ENCODE measurements at places on chromosomes 5 and 9. TPM values are rescaled to one million over a fixed set of nuclear protein-coding genes. Genes with fewer than 3 reads are reported as not detected.

GRCh38 chr9:2116073-2116472, 100.9 kb downstream of the SMARCA2 start:
- H3K4me3 ChIP-seq, result no peak overlapping the region
- H3K4me1 ChIP-seq, result no peaks in the 10 kb centered on the region
- no peaks in the 10 kb centered on the region for H3K27me3 ChIP-seq

The TLR4 gene
- total RNA-seq, result 1.4 TPM

The DIRAS2 gene
- total RNA-seq, result not detected

- H3K4me1 ChIP-seq, result peaks cover 4% of the 10 kb centered on the region
- peaks cover 10% of the 10 kb centered on the region for H3K27me3 ChIP-seq
- H3K4me3 ChIP-seq, result no peak overlapping the region
- H3K27ac ChIP-seq, result no peak overlapping the region
- peaks cover 3% of the 10 kb centered on the region for H3K36me3 ChIP-seq
- no peak for DNase-seq
These were observed 197.7 kb downstream of the MCTP1 start for GRCh38 chr5:95086927-95087815.

The NR4A3 gene
- total RNA-seq, result 1.2 TPM

DNA sequence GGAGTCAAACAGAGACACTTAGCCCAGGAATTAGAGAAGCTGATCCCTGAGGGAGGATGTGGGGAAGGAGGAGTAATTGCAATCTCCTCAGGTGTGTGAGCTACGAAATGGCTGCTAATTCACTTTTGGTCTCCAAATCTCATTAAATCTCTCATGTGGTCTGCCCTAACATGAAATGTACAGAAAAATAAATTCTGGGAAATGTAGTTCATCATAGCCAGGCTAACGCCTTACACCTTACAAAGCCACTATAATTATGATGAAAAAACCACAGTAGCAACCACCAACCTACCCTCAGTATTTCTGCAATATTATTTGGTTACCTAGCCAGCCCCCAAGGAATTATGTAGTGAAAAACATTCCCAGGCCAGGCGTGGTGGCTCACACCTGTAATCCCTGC, 354.0 kb downstream of the TMEM167A start:
- H3K27ac ChIP-seq, result no peak overlapping the region
- H3K4me1 ChIP-seq, result peaks cover 8% of the 10 kb centered on the region
- H3K4me3 ChIP-seq, result no peak overlapping the region
- no peaks in the 10 kb centered on the region for H3K27me3 ChIP-seq
- H3K36me3 ChIP-seq, result peaks cover 1% of the 10 kb centered on the region

DNA sequence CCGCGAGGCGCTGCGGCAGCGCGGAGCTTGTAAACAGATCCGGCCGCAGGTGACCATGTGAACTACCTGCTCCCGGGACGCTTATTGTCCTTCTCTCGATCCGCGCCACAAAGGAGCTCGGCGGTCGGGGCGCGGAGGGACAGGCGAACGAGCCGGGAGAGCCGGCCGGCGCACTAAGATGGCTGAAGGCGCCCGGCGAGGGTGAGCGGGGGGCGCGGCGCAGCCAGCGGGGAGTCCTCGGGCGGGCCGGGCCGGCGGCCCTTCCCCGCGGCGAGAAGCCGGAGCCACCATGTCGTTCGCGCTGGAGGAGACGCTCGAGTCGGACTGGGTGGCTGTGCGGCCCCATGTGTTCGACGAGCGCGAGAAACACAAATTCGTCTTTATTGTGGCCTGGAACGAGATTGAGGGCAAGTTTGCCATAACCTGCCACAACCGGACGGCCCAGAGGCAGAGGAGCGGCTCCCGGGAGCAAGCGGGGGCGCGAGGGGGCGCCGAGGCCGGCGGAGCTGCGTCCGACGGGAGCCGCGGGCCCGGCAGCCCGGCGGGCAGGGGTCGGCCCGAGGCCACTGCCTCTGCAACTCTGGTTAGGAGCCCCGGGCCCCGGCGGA, 535 bp downstream of the JMY start:
- H3K27ac ChIP-seq, result peak overlapping the region; percentile 83
- no peak for DNase-seq
- no peaks in the 10 kb centered on the region for H3K27me3 ChIP-seq
- peak overlapping the region; percentile 89 for H3K4me3 ChIP-seq
- no peaks in the 10 kb centered on the region for H3K36me3 ChIP-seq

DNA sequence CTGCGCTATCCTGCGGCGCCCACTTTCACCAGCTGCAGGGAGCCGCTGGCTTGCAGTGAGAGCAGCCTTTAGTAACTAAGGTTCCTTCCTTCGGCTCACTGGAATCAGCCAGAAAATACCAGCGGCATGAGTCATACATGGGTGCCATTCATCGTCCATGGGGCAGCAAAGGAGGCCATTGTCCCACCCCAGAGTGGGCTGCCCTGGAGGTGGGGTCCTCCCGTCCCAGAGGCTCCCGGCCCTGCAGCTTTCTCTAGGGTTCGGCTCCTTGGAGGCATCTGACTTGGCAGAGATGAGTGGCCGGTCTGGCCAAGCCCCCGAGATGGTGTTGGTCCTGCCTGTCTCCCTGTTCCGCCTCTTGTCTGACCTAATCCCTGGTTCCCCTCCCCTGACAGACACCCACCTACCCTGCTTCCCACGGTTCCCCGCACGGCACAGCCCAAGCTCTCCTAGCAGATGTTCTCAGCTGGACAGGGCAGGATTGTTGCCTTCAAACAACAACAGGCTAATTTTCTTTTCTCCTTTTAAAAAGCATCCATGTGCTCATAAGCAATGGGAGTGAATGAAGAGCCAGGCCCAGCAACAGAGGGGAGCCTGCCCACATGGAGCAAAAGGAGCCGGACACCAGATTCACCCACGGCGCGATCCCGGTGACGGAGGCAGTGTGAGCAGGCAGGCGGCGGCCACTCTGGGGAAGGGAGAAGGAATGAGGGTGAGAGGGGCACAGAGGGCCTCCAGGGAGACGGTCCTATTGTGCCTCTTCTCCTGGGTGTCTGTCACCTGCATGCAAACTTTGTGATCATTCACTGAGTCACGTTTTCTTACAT, 97.0 kb upstream of the COL5A1 start:
- H3K4me1 ChIP-seq, result no peaks in the 10 kb centered on the region
- DNase-seq, result no peak
- H3K27me3 ChIP-seq, result peaks cover 3% of the 10 kb centered on the region
- H3K4me3 ChIP-seq, result no peak overlapping the region

The DENND1A gene
- 13.9 TPM for total RNA-seq

DNA sequence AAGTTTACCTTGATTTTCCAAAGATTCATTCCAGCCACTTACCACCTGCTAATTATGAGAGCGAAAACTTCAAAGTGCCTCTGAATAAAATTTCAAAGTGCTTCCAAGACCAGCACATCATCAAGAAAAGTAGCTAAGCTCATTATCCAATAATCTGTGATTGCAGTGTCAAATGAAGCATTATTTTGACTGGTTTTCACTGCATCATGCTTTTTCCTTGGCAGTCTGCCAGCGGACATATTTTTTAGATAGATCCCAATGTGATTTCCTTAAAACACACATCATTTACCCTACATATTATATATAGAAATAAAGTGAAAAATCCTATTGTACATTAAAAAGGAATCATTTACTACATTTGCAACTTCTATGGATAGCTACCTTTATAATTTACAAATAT, 508.6 kb upstream of the FAM174A start:
- no peaks in the 10 kb centered on the region for H3K27me3 ChIP-seq
- no peak for DNase-seq
- no peak overlapping the region for H3K4me3 ChIP-seq
- no peaks in the 10 kb centered on the region for H3K4me1 ChIP-seq
- H3K27ac ChIP-seq, result no peak overlapping the region

GRCh38 chr5:68110264-68110663, 105.3 kb upstream of the PIK3R1 start:
- H3K36me3 ChIP-seq, result peaks cover 2% of the 10 kb centered on the region
- DNase-seq, result no peak
- no peak overlapping the region for H3K4me3 ChIP-seq
- H3K27ac ChIP-seq, result no peak overlapping the region
- peaks cover 7% of the 10 kb centered on the region for H3K27me3 ChIP-seq

- no peak for DNase-seq
- no peak overlapping the region for H3K4me3 ChIP-seq
- no peak overlapping the region for H3K27ac ChIP-seq
- peaks cover 22% of the 10 kb centered on the region for H3K27me3 ChIP-seq
- peaks cover 9% of the 10 kb centered on the region for H3K36me3 ChIP-seq
These were observed 17.9 kb upstream of the SPIN1 start for GRCh38 chr9:88370346-88370745.

GRCh38 chr5:106020894-106021293, 1649.8 kb downstream of the EFNA5 start:
- no peak overlapping the region for H3K4me3 ChIP-seq
- no peaks in the 10 kb centered on the region for H3K4me1 ChIP-seq
- no peak overlapping the region for H3K27ac ChIP-seq
- no peaks in the 10 kb centered on the region for H3K27me3 ChIP-seq
- DNase-seq, result no peak

DNA sequence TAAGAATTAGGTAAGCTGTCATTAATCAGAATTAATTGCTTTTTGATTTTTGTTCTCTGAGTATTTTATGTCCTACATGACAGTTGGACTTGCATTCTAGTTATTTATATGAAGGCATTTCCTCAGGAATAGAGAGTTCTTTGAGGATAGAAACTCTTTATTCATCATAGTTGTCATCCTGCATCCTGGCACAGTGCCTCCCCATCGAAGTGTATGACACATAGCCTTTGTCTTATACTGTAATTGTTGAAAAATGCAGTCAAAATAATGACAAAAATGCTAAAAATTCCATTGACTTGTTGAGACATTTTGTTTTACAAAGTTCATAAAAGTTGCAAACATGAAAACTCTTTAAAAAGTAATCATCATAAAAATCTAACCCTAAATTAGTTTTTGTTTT, 36.5 kb downstream of the CFAP95 start:
- no peak overlapping the region for H3K4me3 ChIP-seq
- H3K4me1 ChIP-seq, result no peaks in the 10 kb centered on the region
- no peak overlapping the region for H3K27ac ChIP-seq
- peaks cover 2% of the 10 kb centered on the region for H3K27me3 ChIP-seq

- peaks cover 24% of the 10 kb centered on the region for H3K4me1 ChIP-seq
- DNase-seq, result no peak
- H3K27me3 ChIP-seq, result peaks cover 22% of the 10 kb centered on the region
These were observed 3.0 kb downstream of the F2R start for GRCh38 chr5:76718880-76719279.

DNA sequence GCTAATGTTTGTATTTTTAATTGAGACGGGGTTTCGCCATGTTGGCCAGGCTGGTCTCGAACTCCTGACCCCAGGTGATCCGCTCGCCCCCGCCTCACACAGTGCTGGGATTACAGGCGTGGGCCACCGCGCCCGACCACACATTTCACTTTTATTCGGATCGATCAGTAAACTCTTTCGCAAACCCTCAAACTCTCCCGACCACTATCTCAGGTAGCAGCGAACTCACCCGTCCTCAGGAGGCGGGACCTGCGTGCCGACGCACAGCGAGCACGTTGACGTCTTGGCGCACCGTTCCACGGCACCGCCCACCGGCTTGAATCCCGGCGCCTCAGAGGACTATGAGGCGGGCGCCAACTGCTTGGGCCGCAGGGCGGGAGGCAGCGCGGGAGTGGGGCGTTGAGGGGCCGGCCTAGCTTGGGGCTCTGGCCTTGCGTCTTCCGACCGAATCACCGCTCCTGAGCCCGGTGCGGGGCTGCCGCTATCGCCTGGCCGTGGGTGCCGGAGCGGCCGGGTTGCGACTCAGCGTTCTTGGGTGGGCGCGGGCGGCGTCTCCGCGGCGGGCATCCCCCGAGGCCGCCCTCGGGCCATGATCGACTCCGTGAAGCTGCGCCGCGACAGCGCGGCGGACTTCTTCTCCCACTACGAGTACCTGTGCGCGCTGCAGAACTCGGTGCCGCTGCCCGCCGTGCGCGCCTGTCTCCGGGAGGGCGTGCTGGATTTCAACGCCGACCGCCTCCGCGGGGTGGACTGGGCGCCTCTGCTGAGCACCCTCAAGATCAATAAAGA, at the start of gene CEP78:
TSS of gene CEP78 (plus strand) at position 314 of the 789 bp plus-strand sequence. CDS start at position 590, 276 bp downstream.
- H3K4me1 ChIP-seq, result peaks cover 34% of the 10 kb centered on the region
- peak within 1 kb of the TSS; percentile 75 for H3K4me3 ChIP-seq
- peaks cover 21% of the 10 kb centered on the region for H3K36me3 ChIP-seq
- DNase-seq, result peak; percentile 88

DNA sequence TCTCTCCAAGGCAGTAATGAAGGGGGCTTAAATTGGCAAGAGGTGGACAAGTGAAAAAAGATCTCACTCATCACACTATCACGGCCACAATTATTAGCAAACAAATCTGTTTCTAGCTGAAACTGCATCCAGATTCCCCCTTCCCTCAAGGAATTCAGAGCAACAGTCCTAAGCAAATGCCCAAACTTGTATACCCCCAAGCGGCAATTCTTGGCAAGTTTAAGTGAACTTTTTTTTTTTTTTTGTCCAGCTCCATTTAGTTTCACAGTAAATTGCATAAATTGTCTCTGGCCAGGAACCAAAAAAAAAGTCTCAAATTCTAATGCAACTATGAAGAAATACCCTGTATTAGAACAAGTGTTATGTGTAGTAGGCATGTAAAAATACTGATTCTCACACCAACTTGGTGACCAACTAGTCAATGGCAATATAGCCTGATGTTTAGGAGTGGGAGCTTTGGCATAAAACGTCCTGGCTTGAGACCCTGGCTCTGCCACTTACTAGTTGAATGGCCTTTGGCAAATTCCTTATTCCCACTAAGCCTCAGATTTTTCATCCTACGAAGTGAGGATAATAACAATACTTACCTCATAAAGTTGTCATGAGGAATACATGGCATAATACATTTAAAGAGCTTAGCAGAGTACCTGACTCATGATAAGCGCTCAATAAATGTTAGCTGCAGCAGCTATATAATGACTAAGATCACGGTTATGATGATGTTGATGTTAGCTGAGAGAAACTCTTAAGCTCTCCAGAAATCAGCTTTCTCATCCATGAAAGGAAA, 193.2 kb downstream of the ADAMTSL1 start:
- H3K27me3 ChIP-seq, result no peaks in the 10 kb centered on the region
- no peak for DNase-seq
- no peak overlapping the region for H3K27ac ChIP-seq
- H3K4me1 ChIP-seq, result no peaks in the 10 kb centered on the region
- H3K4me3 ChIP-seq, result no peak overlapping the region

GRCh38 chr9:128382261-128382660, 11.1 kb downstream of the URM1 start:
- H3K27ac ChIP-seq, result no peak overlapping the region
- H3K4me3 ChIP-seq, result no peak overlapping the region
- no peak for DNase-seq
- peaks cover 4% of the 10 kb centered on the region for H3K36me3 ChIP-seq
- H3K27me3 ChIP-seq, result no peaks in the 10 kb centered on the region

The FUBP3 gene
- 37.8 TPM for total RNA-seq

GRCh38 chr9:121088576-121088975, 13.8 kb downstream of the CNTRL start:
- H3K4me1 ChIP-seq, result peaks cover 13% of the 10 kb centered on the region
- no peaks in the 10 kb centered on the region for H3K27me3 ChIP-seq
- peak overlapping the region; percentile 0 for H3K4me3 ChIP-seq
- peak overlapping the region; percentile 2 for H3K27ac ChIP-seq
- no peak for DNase-seq

DNA sequence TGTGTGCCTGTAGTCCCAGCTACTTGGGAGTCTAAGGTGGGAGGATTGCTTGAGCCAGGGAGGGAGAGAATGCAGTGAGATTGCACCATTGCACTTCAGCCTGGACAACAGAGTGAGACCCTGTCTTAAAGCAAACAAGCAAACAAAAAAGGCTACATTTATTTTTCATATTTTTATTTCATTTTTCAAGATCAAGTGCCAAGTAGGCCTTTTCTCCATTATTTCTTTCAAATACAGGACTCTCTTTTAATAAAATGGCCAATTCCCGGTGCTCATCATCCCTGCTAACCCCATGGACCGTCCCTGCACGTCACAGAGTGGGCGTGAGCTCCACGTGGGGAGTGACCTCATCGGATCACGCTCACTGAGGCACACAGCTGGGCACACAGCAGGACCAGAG, 9.3 kb upstream of the GBGT1 start:
- no peak overlapping the region for H3K27ac ChIP-seq
- no peaks in the 10 kb centered on the region for H3K36me3 ChIP-seq
- H3K4me3 ChIP-seq, result no peak overlapping the region
- DNase-seq, result no peak
- peaks cover 27% of the 10 kb centered on the region for H3K27me3 ChIP-seq
- H3K4me1 ChIP-seq, result no peaks in the 10 kb centered on the region

Data from activated naive CD8-positive, alpha-beta T cell treated with anti-CD3 and anti-CD28 coated beads, Interleukin-2, amount 10 ng/mL, durations not matched to agents 7 days and 5 days (primary cell).